ENCODE measurements at places on chromosomes 1 and 21.

DNA sequence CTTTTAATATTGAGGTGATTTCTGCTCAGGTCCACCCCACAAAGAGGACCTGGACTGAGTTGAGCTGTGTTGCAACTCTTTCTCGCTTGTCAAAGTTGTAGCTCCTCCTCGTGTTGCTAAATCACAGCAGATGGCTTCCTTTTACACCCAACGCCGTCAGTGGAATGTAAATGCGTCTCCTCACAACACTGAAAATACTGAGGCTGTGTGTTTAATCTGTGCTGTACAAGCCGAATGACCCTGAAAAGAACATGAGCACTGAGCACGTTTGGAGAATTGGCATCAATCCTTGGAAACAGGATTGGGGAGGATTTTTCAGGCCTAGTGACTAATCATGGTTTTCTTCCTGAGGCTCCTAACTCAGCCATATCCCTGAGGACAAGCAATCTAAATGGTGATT is 196.0 kb downstream of the CRB1 start:
- H3K27ac ChIP-seq = no peak overlapping the region
- no peaks in the 10 kb centered on the region for H3K27me3 ChIP-seq
- H3K36me3 ChIP-seq = no peaks in the 10 kb centered on the region
- no peaks in the 10 kb centered on the region for H3K4me1 ChIP-seq
- DNase-seq = no peak

DNA sequence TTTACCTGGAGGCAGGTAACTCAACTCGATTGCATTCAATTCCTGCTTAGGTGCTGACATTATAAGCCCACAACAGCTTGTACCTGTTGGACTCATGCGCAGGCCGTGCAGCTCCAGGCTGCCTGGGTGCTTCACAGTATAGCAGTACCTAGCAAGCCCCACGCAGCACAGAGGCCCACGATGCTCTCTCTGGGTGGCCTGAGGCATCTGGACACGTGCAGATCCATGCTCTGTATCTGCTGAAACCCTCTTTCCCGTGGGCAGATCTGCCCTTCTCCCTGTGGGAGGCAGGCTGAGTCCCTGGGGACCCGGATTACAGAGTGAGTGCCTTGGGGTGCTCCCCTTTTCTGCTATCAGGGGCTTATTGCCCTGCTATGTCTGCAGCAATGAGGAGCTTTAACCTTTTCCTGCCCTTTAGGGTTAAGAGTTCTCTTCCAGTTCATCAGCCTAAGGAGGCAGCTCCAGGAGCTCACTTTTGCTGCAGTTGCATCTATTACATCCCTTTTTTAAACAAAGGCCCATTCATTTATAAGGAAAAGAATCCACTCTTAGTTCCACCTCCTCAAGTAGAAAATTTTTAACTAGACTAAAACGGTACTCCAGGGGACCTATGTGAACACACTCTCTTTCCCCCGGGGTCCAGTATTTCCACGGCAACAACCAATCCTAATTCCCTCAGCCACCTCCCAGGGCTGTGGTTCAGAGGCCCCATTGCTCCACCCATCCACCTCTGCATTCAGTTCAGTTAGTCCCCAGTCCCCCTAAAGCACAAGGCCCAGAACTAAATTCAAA is 19.3 kb downstream of the ITPKB start:
- H3K27ac ChIP-seq = peak overlapping the region; percentile 88
- H3K4me3 ChIP-seq = no peak overlapping the region
- no peak for DNase-seq
- no peaks in the 10 kb centered on the region for H3K27me3 ChIP-seq

GRCh38 chr1:832136-832535 is 91.6 kb upstream of the SAMD11 start:
- no peak overlapping the region for H3K27ac ChIP-seq
- H3K27me3 ChIP-seq = no peaks in the 10 kb centered on the region
- peaks cover 19% of the 10 kb centered on the region for H3K4me1 ChIP-seq

DNA sequence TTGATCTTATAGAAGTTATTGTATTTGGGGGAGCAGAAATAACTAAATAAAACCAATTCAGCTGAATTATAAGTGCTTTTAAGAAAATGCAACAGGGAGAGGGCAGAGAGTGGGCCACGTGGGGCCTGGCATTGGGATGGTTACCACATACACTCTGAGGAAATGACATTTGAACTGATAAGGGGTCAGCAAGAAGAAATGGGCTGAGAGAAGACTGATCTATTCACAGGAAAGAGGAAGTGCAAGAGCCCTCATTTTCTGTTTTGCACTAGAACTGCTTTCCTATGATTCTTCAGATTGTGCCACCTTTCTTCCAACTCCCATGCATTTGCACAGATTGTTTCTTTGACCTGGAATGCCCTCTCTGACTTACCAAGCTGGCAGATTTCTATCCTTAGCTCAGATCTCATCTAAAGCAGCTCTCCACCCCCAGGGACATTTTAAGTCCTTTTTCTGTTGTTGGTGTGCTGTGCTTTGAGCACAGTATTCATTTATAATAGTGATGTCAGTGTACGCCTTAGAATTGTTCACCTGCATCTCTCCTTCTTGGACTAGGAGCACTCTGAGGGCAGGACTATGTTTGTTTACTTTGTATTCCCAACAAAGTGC is 115.9 kb downstream of the FGGY start:
- H3K27me3 ChIP-seq = no peaks in the 10 kb centered on the region
- H3K27ac ChIP-seq = no peak overlapping the region
- peaks cover 9% of the 10 kb centered on the region for H3K4me1 ChIP-seq
- DNase-seq = no peak

- H3K27ac ChIP-seq = no peak overlapping the region
- no peaks in the 10 kb centered on the region for H3K27me3 ChIP-seq
- no peaks in the 10 kb centered on the region for H3K4me1 ChIP-seq
These were observed 25.1 kb upstream of the MYCL start for GRCh38 chr1:39926820-39927219.

- no peaks in the 10 kb centered on the region for H3K36me3 ChIP-seq
- no peaks in the 10 kb centered on the region for H3K27me3 ChIP-seq
These were observed 185.2 kb downstream of the LEPR start for GRCh38 chr1:65605621-65606020.

DNA sequence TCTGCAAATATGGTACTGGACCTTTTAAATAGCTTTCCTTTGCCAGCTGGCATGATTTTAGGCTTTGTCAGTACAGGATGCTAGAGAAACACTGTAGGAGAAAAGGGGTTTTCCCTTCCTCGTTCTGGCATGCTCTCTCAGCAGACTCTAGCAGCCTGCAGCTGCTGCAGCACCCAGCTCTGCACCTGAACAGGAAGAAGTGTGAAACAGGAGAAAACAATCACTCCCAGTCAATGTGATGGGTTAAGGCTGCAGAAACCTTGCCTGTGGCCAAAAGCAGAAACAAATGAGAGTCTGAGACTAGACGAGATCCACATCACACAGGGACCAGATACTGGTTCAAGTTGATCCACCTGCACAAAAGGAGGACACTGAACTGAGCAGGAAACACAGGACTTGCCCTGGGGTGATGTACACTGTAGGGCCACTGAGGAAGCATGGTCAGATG is 21.2 kb downstream of the OVGP1 start:
- peak overlapping the region; percentile 31 for H3K27ac ChIP-seq
- no peaks in the 10 kb centered on the region for H3K27me3 ChIP-seq
- peak; percentile 17 for DNase-seq
- H3K4me1 ChIP-seq = peaks cover 29% of the 10 kb centered on the region
- H3K4me3 ChIP-seq = no peak overlapping the region
- no peaks in the 10 kb centered on the region for H3K36me3 ChIP-seq

GRCh38 chr1:204649721-204650521 is 35.6 kb downstream of the LRRN2 start:
- no peaks in the 10 kb centered on the region for H3K36me3 ChIP-seq
- peaks cover 5% of the 10 kb centered on the region for H3K27me3 ChIP-seq
- H3K27ac ChIP-seq = no peak overlapping the region
- H3K4me1 ChIP-seq = peaks cover 4% of the 10 kb centered on the region

- no peak overlapping the region for H3K4me3 ChIP-seq
- no peaks in the 10 kb centered on the region for H3K36me3 ChIP-seq
- H3K27me3 ChIP-seq = no peaks in the 10 kb centered on the region
These were observed 441.9 kb upstream of the ADGRL4 start for GRCh38 chr1:79448426-79448825.

DNA sequence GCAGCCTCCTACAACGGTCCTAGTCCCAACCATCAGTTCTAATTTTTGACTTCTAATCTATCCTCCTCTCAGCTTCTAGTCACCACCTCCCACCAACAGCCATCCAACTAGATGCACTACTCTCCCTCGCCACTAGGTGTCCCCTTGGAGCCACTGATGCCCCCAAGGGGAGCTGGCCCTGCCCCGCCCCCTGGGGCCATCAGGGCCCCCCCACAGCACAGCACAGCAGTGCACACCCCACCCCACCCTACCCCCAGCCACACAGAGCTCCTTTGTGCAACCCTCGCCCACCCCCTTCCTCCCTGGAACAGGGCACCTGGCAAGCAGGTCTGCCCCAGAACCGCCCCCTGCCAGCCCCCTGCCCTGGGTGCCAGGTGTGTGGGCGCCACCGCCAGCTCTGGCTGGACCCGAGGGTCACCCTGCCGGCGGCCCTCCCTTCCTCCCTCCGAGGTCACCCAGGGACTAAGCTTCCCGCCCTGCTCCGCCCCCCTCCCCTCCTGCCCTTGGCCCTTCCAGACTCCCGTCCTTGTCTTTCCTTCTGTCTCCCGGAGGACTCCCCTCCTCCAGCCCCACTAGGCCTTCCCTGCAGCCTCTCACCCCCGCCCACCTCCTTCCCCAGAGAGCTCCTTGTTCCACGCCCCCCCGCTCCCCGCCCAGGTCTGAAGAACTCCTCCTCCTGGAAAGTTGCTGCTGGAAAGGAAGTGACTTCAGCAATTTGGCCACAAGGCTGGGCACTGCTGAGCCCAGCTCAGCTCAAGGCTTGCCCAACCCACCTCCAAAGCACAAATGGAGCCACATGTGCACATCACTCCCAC is 47.0 kb downstream of the AHDC1 start:
- no peak overlapping the region for H3K4me3 ChIP-seq
- no peaks in the 10 kb centered on the region for H3K27me3 ChIP-seq
- peaks cover 1% of the 10 kb centered on the region for H3K36me3 ChIP-seq
- peak; percentile 76 for DNase-seq
- peaks cover 23% of the 10 kb centered on the region for H3K4me1 ChIP-seq
- H3K27ac ChIP-seq = peak overlapping the region; percentile 73

DNA sequence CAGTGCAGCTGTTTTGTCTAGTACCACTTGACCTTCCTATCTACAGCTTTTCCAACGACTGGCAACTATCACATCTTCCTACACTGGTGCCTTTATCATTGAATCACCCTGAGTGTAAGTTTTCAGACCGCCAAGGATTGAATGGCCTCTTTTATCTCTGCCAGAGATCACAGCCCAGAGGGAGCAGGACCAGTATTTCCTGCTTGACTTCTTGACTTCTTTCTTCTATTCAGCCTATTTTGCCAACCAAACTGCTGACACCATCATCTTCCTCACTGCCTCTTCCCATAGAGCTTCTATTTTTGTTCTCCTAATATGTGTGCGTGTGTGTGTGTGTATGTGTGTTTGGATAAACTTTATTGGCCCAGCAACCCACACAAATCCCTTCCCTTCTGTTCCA is 53.8 kb downstream of the SERBP1 start:
- no peak overlapping the region for H3K4me3 ChIP-seq
- H3K36me3 ChIP-seq = peaks cover 52% of the 10 kb centered on the region
- DNase-seq = no peak

DNA sequence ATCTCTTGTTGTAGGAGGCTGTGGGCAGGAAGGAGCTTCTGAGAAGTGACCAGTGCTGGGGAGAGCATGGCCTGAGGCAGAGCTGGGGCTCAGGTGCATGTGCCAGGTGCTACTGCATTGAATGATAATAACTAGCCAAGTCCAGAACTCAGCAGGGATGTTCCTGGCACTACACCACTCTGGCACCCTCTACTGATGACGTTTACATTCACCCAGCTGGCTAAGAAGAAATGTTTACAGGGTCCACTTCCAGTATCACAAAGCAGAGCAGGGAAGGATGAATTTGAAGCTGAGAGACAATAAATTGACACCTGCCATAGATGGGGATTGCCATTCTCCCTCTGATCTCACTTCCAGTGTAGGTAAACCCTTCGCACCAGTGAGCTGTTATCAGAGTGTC is 411.8 kb downstream of the SETD4 start:
- H3K27me3 ChIP-seq = peaks cover 24% of the 10 kb centered on the region
- no peak overlapping the region for H3K4me3 ChIP-seq
- no peak for DNase-seq
- no peaks in the 10 kb centered on the region for H3K36me3 ChIP-seq
- H3K27ac ChIP-seq = no peak overlapping the region
- H3K4me1 ChIP-seq = no peaks in the 10 kb centered on the region

DNA sequence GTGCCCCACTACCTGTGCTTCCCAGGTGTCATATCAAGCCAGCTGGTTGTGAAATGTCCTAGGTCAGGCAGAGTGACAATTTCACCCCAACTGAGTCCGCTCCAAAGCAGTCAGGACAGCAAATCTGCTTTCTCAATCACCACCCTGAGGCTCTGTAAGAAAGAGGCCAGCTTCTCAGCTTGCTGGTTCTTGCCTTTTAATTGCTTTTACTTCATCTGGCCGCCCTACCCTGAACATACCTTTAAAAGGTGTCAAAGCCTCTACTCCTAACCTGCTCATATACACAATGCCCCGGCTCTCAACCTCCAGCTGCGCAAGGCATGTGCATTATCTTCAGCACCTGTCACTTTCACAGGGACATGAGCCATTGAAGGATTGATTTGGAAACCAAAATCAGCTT is 581.6 kb downstream of the NPHP4 start:
- no peaks in the 10 kb centered on the region for H3K36me3 ChIP-seq
- H3K4me3 ChIP-seq = no peak overlapping the region
- DNase-seq = no peak

GRCh38 chr1:225815526-225816178 is 5.7 kb downstream of the EPHX1 start:
- DNase-seq = no peak
- H3K36me3 ChIP-seq = no peaks in the 10 kb centered on the region
- peaks cover 7% of the 10 kb centered on the region for H3K4me1 ChIP-seq
- no peak overlapping the region for H3K27ac ChIP-seq

DNA sequence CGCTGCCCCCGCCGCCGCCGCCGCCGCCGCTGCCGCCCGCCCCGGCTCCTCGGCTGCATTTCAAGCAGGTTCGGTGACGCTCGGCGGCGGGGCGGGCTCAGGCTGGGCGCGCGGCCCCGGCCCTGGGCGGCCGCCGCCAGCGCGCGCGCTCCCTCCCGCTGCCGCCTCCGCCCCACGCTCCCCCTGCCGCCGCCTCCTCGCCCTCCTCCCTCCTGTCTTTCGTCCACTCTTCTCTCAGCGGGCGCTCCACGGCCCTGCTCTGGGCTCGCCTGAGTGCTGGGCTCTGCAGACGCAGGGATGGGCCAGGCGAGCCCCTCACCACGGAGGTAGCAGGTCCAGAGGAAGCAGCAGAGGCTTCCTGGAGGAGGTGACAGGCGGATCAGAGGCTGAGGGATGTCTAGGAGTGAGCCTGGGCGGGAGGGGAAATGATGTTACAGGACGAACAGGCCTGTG is at the start of gene LRP8:
TSS of gene LRP8 (minus strand) at position 62 of the 453 bp plus-strand sequence. CDS start 158 bp downstream, outside the sequence.
- peak within 1 kb of the TSS; percentile 98 for H3K27ac ChIP-seq
- H3K4me1 ChIP-seq = peaks cover 12% of the 10 kb centered on the region
- H3K27me3 ChIP-seq = no peaks in the 10 kb centered on the region
- peak; percentile 89 for DNase-seq

GRCh38 chr1:98674075-98674781 is 12.7 kb downstream of the SNX7 start:
- H3K4me3 ChIP-seq = no peak overlapping the region
- no peaks in the 10 kb centered on the region for H3K4me1 ChIP-seq
- no peak overlapping the region for H3K27ac ChIP-seq
- H3K27me3 ChIP-seq = peaks cover 11% of the 10 kb centered on the region
- DNase-seq = no peak

Measured in activated naive CD8-positive, alpha-beta T cell treated with anti-CD3 and anti-CD28 coated beads for 36 hours (primary cell).